Liver (tissue), 10 donors: ENCODE measurements at places on chromosomes 16 and 17. TPM values are rescaled to one million over a fixed set of nuclear protein-coding genes. Genes with fewer than 3 reads are reported as not detected.

- DNase-seq = no peak
Measured at GRCh38 chr17:81940538-81941483, 3.7 kb upstream of the PYCR1 start.

DNA sequence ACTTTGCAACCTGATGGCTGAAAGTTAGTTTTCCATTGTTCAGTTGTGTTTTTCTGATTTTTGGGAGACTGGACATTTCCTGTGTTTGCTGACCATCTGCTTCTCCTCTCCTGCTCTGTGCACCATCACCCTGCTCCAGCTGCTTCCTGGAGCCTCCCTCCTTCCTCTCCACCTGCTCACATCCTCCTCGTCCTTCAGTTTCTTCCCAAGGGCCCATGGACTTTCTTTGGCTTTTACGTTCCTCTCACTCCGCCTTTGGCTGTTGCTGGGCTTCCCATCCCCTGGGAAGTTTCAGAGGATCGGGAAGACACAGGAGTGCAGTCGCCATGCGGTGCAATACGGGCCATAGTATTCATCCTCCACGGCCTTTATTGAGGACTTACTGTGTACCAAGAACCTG lies 61.6 kb downstream of the TNFRSF13B start:
- no peak for DNase-seq

- DNase-seq = no peak
Measured at GRCh38 chr17:1376061-1376460, 24.0 kb downstream of the YWHAE start.

TMEM88 gene
- polyA plus RNA-seq = 3.3 TPM

GRCh38 chr17:55760643-55761355 lies 9.9 kb downstream of the PCTP start:
- DNase-seq = no peak
